ENCODE measurements at places on chromosomes 5 and 9. TPM values are rescaled to one million over a fixed set of nuclear protein-coding genes. Genes with fewer than 3 reads are reported as not detected.

- H3K4me3 ChIP-seq = no peak overlapping the region
- H3K4me1 ChIP-seq = peaks cover 43% of the 10 kb centered on the region
- no peaks in the 10 kb centered on the region for H3K27me3 ChIP-seq
- peak overlapping the region; percentile 92 for H3K27ac ChIP-seq
Observed at GRCh38 chr9:124863371-124863871, 1.5 kb downstream of the ARPC5L start.

- no peak for DNase-seq
- H3K27me3 ChIP-seq = no peaks in the 10 kb centered on the region
- H3K4me1 ChIP-seq = no peaks in the 10 kb centered on the region
- H3K4me3 ChIP-seq = no peak overlapping the region
- H3K27ac ChIP-seq = no peak overlapping the region
- no peaks in the 10 kb centered on the region for H3K36me3 ChIP-seq
Observed at GRCh38 chr9:115012486-115012885, 82.1 kb upstream of the TNFSF8 start.

GRCh38 chr5:34680896-34681295 lies 24.8 kb downstream of the RAI14 start:
- no peak overlapping the region for H3K27ac ChIP-seq
- H3K27me3 ChIP-seq = no peaks in the 10 kb centered on the region
- H3K4me3 ChIP-seq = no peak overlapping the region
- H3K4me1 ChIP-seq = peaks cover 6% of the 10 kb centered on the region
- no peak for DNase-seq
- no peaks in the 10 kb centered on the region for H3K36me3 ChIP-seq

The CD274 gene
- total RNA-seq = 15.5 TPM

The SVEP1 gene
- total RNA-seq = 54.5 TPM

All from upper lobe of left lung (tissue), 6 donors.